Stimulated activated CD8-positive, alpha-beta memory T cell treated with anti-CD3 and anti-CD28 coated beads, Interleukin-4, amount 100 ng/mL, for 4 hours (primary cell): ENCODE measurements at places on chromosomes 13 and 19.

DNA sequence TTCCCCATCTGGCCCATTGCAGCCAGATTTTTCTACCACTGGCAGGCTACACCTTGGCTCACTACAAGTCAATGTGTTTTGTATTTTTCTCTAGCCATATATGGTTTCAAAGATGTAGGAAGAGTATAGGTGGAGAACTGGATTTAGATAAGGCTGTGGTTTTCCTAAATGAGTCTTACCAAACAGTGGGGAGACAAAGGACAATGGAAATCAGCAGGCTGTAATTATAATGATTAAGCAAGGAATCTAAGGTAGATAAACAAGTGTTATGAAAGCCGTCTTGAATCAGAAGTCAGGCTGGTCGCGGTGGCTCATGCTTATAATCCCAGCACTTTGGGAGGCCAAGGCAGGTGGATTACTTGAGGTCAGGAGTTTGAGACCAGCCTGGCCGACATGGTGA, 11.2 kb downstream of the IGFL1 start:
- DNase-seq, result no peak

GRCh38 chr13:51905787-51906186, 44.0 kb downstream of the CCDC70 start:
- no peak for DNase-seq

DNA sequence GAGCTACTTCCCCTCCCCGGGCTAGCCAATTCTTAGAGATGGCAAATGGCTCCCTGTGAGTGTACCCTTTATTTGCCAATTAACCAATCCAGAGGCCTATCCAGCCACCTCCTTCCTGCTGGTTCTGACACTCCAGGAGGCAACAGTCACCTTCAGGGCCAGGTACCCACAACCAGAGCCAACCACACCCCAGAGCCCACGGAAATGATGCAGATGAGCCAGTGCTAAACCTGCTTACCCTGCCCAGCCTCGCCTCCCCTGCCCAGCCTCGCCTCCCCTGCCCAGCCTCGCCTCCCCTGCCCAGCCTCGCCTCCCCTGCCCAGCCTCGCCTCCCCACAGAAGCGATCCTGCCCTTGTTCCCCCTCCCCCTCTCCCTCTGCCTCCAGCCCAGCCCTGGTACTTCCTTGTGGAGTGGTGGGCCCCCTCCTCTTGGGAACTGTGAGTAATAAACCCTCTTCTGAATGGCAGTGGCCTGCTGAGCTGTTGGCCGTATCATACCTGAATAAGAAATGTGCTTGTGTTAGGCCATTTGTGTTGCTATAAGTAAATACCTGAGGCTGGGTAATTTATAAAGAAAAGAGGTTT, 173.8 kb upstream of the RNF113B start:
- DNase-seq, result no peak

- DNase-seq, result no peak
Observed at GRCh38 chr19:45972081-45972946, 1.4 kb downstream of the NOVA2 start.

GRCh38 chr13:27371932-27372331, 52.5 kb upstream of the GTF3A start:
- no peak for DNase-seq

DNA sequence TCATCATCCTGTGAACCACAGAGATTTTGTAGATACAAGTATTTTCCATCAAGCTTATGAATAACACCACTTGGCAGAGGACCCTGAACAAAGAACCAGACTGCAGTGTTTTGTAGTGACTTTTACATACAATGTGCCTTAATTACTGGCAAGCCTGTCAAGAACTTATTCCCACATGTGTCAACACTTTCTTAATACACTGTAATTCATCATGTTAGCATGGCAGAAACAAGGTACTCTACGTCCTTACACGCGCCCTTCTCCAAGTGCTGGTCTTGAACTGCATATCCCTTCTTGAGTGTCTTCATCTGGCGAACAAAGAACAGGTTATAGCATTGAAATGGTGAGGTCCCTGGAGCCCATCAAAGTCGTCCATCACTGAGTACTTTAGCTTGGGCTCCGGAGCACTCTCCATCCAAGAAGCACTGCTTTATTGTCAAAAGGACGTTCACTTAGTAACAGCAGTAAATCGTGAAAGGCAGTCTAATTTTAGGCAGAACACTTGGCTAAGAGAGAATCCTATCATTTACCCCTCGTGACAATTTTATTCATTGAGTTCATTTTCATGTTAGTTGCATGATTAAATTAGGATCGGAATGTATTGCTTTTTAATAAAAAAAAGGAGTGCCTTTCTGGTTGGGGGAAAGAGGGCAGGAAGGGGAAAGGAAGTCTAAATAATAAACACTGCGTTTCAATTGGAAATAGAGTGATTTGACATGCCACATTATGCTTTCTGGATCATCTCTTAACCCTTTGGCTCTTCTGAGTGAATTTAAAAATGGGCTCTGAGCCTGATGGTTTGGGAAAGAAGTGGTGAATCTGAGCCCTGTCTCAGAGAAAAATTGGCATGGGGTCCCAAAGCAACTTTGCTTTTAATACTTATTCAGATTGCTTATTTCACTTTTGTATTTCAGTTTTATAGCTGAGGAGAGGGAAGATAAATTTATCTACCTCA, 376.1 kb downstream of the DLEU7 start:
- no peak for DNase-seq

- DNase-seq, result no peak
Observed at GRCh38 chr13:76861859-76862258, 24.3 kb downstream of the KCTD12 start.

- DNase-seq, result no peak
Observed at GRCh38 chr19:33399081-33399744, 25.7 kb downstream of the CEBPG start.
